Natural killer cell (primary cell): ENCODE measurements at places on chromosomes 3 and 15. TPM values are rescaled to one million over a fixed set of nuclear protein-coding genes. Genes with fewer than 3 reads are reported as not detected.

GRCh38 chr3:111618945-111619344 lies 23.8 kb upstream of the ZBED2 start:
- no peak overlapping the region for H3K4me3 ChIP-seq
- H3K27ac ChIP-seq, result no peak overlapping the region
- no peaks in the 10 kb centered on the region for H3K27me3 ChIP-seq
- peaks cover 23% of the 10 kb centered on the region for H3K4me1 ChIP-seq
- H3K36me3 ChIP-seq, result peaks cover 18% of the 10 kb centered on the region

The RAD51 gene
- total RNA-seq, result 1.2 TPM

The DAZL gene
- total RNA-seq, result not detected

GRCh38 chr3:195889870-195890295 lies 18.5 kb downstream of the TNK2 start:
- no peak overlapping the region for H3K4me3 ChIP-seq
- H3K36me3 ChIP-seq, result peaks cover 18% of the 10 kb centered on the region
- peaks cover 19% of the 10 kb centered on the region for H3K4me1 ChIP-seq
- DNase-seq, result no peak

The LARP6 gene
- not detected for total RNA-seq

GRCh38 chr3:186931532-186932280 lies 1.4 kb downstream of the ST6GAL1 start:
- peak overlapping the region; percentile 92 for H3K27ac ChIP-seq
- H3K27me3 ChIP-seq, result no peaks in the 10 kb centered on the region
- DNase-seq, result peak; percentile 72
- H3K4me3 ChIP-seq, result peak overlapping the region; percentile 79

DNA sequence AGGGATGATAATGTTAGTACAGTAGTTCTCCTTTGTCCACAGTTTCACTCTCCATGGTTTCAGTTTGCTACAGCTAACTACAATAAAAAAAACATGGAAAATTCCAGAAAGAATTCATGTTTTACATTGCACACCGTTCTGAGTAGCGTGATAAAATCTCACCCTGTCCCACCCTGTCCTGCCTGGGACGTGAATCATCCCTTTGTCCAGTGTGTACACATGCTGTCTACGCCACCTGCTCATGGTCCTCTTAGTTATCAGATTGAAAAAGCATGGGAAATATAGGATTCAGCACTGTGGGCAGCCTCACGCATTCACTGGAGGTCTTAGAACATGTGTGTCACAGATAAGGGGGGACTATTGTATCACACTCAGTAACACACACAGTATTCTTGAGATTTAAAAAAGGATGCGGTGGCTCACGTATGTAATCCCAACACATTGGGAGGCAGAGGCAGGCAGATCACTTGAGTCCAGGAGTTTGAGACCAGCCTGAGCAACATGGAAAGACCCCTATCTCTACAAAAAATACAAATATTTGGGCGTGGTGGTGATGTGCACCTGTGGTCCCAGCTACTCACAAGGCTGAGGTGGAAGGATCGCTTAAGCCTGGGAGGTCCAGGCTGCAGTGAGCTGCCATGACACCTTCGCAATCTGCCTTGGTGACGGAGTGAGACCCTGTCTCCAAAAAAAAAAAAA lies 8.7 kb upstream of the FLNB start:
- no peak for DNase-seq
- peaks cover 14% of the 10 kb centered on the region for H3K4me1 ChIP-seq
- no peak overlapping the region for H3K4me3 ChIP-seq
- H3K27ac ChIP-seq, result no peak overlapping the region
- H3K36me3 ChIP-seq, result no peaks in the 10 kb centered on the region

DNA sequence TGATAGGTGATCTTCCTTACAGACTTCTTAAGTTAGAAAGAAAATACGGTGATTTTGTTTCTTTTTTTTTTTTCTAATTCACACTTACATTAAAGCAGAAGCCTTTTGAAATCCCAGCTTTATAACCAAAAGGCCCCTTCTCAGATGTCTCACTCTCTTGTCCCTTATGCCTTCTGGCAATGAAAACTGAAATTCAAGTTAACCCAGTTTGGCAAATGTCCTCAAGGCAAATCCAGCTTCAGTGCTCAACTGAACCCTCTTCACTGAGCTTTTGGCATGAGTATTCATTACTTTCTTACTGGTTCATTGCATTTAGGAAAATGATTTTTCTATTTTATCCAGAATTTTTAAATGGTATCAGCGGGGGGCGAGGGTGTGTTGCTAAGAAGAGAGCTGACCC lies 17.0 kb downstream of the PLCH1 start:
- H3K36me3 ChIP-seq, result no peaks in the 10 kb centered on the region
- H3K27ac ChIP-seq, result no peak overlapping the region
- no peak overlapping the region for H3K4me3 ChIP-seq
- H3K4me1 ChIP-seq, result no peaks in the 10 kb centered on the region

The C3orf22 gene
- not detected for total RNA-seq

The CSPG4 gene
- total RNA-seq, result 0.09 TPM

DNA sequence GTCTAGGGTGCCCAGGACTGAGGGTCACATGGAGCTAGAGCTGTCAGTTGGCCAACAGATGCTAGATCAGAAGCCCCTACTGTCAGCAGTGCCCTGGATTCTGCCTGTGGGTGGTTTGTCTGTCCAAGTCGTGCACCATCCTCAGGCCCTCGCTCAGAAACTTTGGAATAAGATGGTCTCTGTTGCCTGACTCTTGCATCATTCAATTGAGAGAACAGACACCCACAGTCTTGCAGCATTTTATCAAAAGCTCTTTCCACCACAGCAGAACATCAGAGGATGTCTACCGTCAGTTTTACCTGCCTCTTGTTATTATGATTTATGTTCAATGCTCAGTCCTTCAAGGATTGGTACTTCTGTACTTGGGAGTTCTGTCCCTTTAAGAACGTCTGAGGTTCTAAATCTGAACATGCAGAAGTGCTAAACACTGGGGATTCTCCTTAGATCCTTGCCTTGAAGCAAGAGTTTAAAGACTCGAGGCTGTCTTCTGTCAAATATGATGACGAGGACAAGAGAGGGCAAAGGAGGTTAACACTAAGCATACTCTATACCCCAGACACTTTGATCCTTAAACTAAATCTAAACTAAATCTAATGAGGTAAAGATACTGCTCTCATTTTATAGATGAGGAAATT lies 4.8 kb downstream of the AQP9 start:
- H3K27ac ChIP-seq, result no peak overlapping the region
- no peaks in the 10 kb centered on the region for H3K36me3 ChIP-seq
- H3K4me1 ChIP-seq, result no peaks in the 10 kb centered on the region
- no peaks in the 10 kb centered on the region for H3K27me3 ChIP-seq
